Type B pancreatic cell (in vitro differentiated cells): ENCODE measurements at places on chromosomes 11 and 22.

DNA sequence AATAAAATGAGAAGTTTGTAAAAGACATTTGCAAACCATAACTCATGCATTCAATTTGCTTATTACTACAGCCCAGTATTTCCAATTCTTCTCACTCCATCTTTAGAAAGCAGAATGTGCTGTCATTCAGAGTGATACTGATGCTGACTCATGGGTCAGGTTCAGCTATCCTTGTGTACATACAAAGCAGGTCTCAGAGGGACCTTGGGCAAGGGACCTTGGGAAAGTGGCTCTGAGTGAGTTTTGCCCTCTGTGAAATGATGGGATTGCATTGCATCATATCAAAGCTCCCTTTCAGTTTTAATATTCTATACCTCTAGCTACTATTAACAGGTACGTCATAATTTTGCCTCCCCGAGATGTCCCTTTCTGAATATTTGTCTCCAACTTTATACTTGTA lies 848.7 kb downstream of the OPCML start:
- DNase-seq, result no peak

GRCh38 chr11:120578596-120579154 lies 67.1 kb downstream of the GRIK4 start:
- no peak for DNase-seq

DNA sequence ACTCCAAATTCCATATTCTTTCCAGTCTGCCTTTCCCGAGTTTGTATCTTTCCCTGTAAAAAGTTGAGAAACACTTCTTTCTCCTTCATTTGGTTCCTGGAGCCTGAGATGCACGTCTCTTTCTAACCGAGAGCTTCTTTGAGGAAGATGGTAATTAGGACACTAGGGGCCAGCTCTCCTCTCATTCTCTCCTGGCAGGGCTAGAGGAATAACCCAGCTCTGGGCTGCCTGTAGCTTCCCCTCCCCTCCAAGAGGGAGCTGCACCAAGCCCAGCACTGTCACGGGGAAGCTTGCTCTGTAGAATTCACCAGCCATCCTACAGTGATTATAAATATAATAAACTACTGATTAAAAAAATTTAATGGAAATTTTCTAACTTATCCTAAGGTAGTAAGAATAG lies 26.9 kb downstream of the UBASH3B start:
- DNase-seq, result no peak

DNA sequence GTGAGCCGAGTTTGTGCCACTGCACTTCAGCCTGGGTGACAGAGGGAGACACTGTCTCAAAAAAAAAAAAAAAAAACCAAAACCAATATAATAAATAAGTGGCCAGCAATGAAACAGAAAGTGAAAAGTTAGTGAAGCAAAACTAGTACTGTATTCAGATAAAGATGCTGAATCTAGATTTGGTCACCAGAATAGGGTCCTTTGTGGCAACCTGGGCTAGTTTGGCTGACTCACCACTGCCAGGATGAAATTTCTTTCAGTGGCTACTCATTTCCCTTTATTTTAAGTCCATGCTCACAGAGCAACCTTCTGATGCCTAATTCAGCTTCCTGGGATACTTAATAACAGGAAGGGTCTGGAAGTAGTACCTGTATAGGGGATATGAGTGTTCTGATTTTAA lies 26.0 kb downstream of the LIMK2 start:
- DNase-seq, result no peak
